ENCODE measurements at places on chromosomes 1 and 21. TPM values are rescaled to one million over a fixed set of nuclear protein-coding genes. Genes with fewer than 3 reads are reported as not detected.

DNA sequence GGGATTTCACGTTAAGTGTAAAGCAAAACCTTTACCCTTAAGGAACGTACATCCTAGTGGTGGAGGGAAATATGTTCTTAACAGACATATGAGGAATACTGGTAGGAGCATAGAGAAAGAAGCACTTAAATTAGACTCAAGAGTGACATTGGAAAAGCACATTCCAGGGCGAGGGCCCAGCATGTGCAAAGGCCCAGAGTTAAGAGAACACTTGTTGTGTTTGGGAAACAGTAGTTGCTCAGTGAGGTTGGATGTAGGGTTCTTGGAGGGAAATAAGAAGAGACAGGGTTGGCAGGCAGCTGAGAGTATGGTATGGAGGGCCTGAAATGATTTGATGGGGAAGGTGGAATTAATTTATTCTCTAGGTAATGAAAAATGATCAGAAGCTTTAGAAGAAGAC, 115.5 kb downstream of the CNIH3 start:
- no peak for DNase-seq

The CFHR1 gene
- total RNA-seq = not detected

DNA sequence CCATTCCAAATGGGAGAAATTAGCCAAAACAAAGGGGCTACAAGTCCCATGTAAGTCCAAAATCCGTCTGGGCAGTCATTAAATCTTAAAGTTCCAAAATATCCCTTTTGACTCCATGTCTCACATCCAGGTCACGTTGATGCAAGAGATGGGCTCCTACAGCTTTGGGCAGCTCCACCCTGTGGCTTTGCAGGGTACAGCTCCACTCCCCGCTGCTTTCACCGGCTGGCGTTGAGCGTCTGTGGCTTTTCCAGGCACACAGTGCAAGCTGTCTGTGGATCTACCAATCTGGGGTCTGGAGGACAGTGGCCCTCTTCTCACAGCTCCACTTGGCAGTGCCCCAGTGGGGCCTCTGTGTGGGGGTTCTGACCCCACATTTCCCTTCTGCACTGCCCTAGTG, 130.2 kb downstream of the TPR start:
- no peak for DNase-seq

The PTPN7 gene
- 0.55 TPM for total RNA-seq

DNA sequence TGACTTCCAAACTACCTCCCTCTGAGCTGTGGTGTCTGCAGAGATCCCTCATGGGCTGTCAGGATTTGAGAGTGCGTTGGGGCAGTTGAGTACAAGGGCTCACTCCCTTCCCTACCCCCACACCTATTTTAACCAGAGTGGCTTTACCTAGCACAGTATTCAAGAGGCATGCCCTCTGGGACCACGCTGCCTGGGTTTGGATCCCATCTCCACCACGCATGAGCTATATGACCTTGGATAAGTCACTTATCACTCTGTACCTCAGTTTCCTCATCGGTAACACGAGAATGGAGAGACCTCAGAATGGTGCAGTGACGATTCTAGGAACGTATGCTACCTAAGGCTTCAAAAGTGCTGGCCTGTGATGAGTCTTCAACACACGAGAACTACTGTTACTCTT, 147.3 kb upstream of the WNT4 start:
- peak; percentile 22 for DNase-seq

GRCh38 chr1:221706876-221707582, 34.9 kb downstream of the DUSP10 start:
- DNase-seq = no peak

- no peak for DNase-seq
These were observed 42.2 kb downstream of the NTNG1 start for GRCh38 chr1:107183011-107183410.

- DNase-seq = no peak
These were observed 1.1 kb downstream of the PGD start for GRCh38 chr1:10400013-10400412.

The TCHHL1 gene
- not detected for total RNA-seq

The LCE2C gene
- total RNA-seq = not detected
